ENCODE measurements at places on chromosomes 2 and 18. TPM values are rescaled to one million over a fixed set of nuclear protein-coding genes. Genes with fewer than 3 reads are reported as not detected.

DNA sequence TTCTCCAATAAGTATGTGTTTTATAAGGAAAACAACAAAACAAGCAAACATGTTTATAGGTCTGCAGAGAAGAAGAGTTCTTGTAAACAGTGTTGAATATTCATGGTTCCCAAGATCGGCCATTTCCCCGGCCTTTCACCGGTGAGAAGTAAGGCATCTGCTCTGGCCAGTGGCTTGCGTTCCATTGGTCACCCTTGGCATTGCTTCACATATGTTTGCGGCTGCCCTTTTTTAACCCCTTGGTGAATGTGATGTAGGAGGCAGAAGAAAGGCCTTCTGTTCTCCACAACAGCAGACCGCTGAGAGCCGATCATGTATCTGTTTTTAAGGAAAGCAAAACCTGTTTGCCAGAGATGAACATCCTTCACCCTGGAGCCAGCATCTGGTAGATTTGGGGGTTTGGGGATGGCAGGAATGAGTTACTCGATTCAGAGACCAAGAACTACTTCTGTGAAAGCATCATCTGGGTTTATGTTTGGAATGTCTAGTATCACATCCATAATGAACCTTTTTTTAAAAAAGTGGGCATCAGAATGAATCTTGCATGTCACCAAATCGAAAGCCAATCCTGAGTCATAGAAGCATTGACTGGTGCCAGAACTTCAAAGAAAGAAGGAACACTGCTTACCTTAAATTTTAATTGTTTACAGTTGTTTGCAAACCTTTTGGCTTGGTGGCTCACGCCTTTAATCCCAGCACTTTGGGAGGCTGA is 112.3 kb downstream of the AGAP1 start:
- DNase-seq = peak; percentile 30
- no peaks in the 10 kb centered on the region for H3K27me3 ChIP-seq
- no peak overlapping the region for H3K27ac ChIP-seq

GRCh38 chr2:96649342-96649741 is 6.8 kb downstream of the FER1L5 start:
- no peak for DNase-seq
- H3K27me3 ChIP-seq = no peaks in the 10 kb centered on the region
- H3K27ac ChIP-seq = no peak overlapping the region
- H3K4me3 ChIP-seq = no peak overlapping the region
- no peaks in the 10 kb centered on the region for H3K36me3 ChIP-seq

DNA sequence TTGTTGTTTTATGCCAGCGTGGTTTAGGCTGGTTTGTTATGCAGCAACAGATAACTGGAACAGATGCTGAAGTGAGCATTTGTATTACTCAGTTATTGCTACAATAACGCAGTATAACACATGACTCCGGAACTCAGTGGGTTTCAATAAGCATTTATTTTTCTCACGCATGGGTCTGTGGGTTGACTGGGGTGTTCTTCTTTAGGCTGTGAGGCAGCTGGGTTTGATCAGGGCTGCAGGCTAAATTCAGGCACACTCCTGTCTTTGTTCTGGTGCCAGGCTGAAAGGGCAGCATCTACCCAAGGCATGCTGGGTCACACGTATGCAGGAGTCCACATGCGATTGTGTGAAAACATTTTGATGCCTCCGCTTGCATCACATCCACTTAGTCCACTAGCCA is 3.8 kb upstream of the SLC1A4 start:
- no peaks in the 10 kb centered on the region for H3K36me3 ChIP-seq
- peaks cover 7% of the 10 kb centered on the region for H3K4me1 ChIP-seq
- DNase-seq = no peak
- H3K27me3 ChIP-seq = no peaks in the 10 kb centered on the region

- no peak overlapping the region for H3K4me3 ChIP-seq
- no peaks in the 10 kb centered on the region for H3K36me3 ChIP-seq
- DNase-seq = no peak
- no peak overlapping the region for H3K27ac ChIP-seq
- no peaks in the 10 kb centered on the region for H3K27me3 ChIP-seq
Observed at GRCh38 chr18:42339372-42339771, 384.3 kb downstream of the PIK3C3 start.

DNA sequence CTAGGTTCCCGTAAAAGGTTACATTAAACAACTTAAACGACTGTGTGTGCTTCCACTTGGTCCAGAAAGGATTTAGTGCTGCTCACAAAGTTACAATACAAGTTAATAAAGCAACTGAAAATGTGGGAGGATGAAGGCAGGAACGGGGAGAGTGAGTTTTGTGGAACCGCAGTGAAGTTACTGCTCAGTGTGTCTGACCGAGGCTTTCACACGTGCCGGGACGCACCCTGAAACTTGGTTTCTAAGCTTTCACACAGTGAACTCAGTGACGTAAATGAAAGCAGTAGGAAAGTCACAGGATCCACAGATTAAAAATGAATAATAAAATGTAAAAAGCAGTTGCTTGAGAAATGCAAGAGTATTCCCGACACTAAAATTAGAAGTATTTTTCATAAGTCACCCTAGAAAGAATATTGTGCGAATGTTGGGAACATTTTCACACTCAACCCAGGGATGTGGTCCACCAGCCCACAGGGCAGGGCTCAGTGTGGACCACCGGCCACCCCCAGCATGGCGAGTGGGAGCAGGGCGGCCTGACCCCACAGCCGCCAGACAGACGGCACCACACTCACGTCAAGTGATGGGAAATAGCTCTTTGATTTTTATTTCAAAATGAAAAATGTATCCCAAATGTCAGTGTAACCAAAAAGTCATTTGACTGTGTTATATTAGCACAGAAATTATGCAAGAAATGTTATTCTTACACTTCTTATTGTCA is 32.6 kb upstream of the CHMP1B start:
- no peak overlapping the region for H3K4me3 ChIP-seq
- H3K27me3 ChIP-seq = peaks cover 2% of the 10 kb centered on the region
- no peak for DNase-seq
- no peaks in the 10 kb centered on the region for H3K36me3 ChIP-seq
- H3K27ac ChIP-seq = no peak overlapping the region

GRCh38 chr18:51433881-51434280 is 236.4 kb upstream of the MEX3C start:
- no peak overlapping the region for H3K27ac ChIP-seq
- H3K4me3 ChIP-seq = no peak overlapping the region
- DNase-seq = no peak
- no peaks in the 10 kb centered on the region for H3K27me3 ChIP-seq

DNA sequence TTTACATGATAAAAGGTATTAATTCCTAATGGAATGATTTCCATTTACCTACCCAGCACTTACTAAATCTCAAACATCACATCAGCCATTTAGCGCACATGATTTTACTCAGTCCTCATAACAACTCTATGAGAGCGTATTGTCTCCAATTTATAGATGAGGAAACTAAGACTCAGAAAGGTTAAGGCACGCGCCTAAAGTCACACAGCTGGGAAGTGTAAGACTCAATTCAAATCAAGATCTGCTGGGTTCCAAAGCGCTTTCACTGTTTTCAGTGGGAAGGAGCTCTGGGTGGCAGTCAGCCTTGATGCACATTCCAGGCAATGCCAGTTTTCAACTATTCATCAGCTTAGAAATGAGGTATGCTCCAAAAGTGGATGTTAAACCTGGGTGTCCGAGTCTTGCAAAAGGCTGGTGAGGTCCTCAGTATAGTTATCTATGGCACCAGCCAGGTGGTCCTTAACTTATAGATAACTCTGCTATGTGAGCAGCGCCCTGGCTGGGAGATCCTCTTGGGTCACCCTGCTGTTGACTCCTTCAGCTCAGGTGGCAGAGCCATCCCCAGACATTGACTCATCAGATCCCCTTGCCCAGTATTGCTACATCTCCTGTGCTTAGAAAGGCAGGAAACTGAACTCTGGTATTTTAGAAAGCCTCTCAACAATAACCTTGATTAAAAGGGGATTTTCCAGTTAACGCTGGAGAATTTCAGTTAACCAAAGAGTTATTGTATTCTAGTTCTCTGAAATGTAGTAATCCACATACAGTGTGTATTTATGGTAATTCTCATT is 47.1 kb downstream of the SLC4A1AP start:
- H3K4me1 ChIP-seq = peaks cover 31% of the 10 kb centered on the region
- H3K27ac ChIP-seq = no peak overlapping the region
- no peak for DNase-seq
- H3K36me3 ChIP-seq = no peaks in the 10 kb centered on the region

GRCh38 chr2:213021971-213022899 is 129.2 kb downstream of the IKZF2 start:
- DNase-seq = no peak
- no peak overlapping the region for H3K27ac ChIP-seq
- no peaks in the 10 kb centered on the region for H3K27me3 ChIP-seq
- no peaks in the 10 kb centered on the region for H3K4me1 ChIP-seq
- H3K36me3 ChIP-seq = no peaks in the 10 kb centered on the region
- H3K4me3 ChIP-seq = no peak overlapping the region

- H3K27ac ChIP-seq = no peak overlapping the region
- no peaks in the 10 kb centered on the region for H3K4me1 ChIP-seq
- H3K36me3 ChIP-seq = no peaks in the 10 kb centered on the region
- no peak for DNase-seq
Observed at GRCh38 chr2:100513650-100514049, 43.4 kb downstream of the NMS start.

- no peak overlapping the region for H3K27ac ChIP-seq
- no peaks in the 10 kb centered on the region for H3K36me3 ChIP-seq
- DNase-seq = no peak
- no peaks in the 10 kb centered on the region for H3K4me1 ChIP-seq
- no peaks in the 10 kb centered on the region for H3K27me3 ChIP-seq
Observed at GRCh38 chr2:239574434-239575156, 173.8 kb upstream of the HDAC4 start.

DNA sequence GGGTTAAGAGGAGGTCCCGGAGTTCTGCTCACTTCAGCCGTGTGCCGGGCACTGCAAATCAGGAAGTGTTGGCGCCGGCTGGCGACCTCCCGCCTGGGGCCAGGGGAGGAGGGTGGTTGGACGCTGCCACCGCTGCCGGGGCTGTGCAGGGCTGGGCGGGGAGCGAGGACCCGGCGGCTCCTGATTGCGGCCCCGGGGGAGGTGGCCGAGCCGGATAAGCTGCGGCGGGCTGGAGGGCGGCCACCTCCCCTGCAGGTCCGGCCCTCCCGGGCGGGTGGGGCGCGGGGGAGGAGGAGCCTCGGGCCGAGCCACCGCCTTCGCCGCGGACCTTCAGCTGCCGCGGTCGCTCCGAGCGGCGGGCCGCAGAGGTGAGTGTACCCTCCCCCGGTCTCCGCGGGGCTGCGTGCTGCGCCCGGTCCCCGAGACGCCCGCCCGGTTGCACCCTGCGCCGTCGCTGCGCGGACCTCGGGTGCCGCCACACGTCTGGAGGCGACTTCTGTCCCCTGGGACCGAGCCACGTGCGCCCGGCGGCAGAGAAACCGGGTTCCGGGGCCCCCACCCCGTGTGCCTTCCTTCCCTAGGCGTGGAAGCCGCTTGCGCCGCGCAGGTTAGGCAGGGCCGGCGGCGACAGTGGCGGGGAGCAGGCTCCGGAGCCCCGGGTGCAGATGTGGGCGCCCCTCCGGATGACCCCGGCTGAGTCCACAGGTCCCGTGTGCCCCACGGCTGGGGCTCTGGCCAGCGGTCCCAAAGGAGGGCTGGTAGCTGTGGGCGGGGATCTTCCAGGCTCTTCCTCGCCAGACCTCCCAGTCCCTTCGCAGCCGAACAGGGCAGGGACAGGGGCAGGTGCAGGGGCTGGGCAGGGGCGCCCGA is at the start of gene STEAP3:
TSS of gene STEAP3 (plus strand) at position 314 of the 870 bp plus-strand sequence. CDS start 7,179 bp downstream, outside the sequence.
- no peaks in the 10 kb centered on the region for H3K27me3 ChIP-seq
- H3K36me3 ChIP-seq = no peaks in the 10 kb centered on the region
- peaks cover 41% of the 10 kb centered on the region for H3K4me1 ChIP-seq

DNA sequence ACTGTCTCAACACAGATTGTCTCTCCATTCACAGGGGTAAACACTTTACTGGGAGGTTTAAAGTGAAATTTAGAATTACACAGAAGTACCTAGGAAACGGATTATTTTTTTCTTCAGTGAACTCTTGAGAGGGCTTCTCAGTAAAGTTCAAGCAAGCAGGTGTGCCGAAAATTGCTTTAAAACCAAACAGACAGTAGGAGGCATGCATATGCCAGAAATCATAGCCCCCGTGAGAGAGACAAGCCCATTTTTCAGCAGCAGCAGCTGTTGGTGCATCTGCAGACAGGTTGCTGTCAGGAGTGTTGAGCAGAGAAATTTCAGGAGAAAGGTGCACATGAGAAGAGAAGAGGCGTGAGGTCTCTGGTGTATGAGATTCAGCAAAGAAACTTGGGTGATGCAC is 2115.5 kb upstream of the CELF4 start:
- H3K4me1 ChIP-seq = no peaks in the 10 kb centered on the region
- no peak for DNase-seq
- H3K36me3 ChIP-seq = no peaks in the 10 kb centered on the region
- no peak overlapping the region for H3K4me3 ChIP-seq
- no peaks in the 10 kb centered on the region for H3K27me3 ChIP-seq
- H3K27ac ChIP-seq = no peak overlapping the region

- no peaks in the 10 kb centered on the region for H3K4me1 ChIP-seq
- H3K27ac ChIP-seq = no peak overlapping the region
- no peak overlapping the region for H3K4me3 ChIP-seq
- no peaks in the 10 kb centered on the region for H3K36me3 ChIP-seq
Observed at GRCh38 chr2:163405298-163405697, 330.5 kb downstream of the FIGN start.

GRCh38 chr2:119008108-119008507 is 66.1 kb downstream of the MARCO start:
- no peak overlapping the region for H3K27ac ChIP-seq
- no peak overlapping the region for H3K4me3 ChIP-seq
- peaks cover 7% of the 10 kb centered on the region for H3K4me1 ChIP-seq
- DNase-seq = no peak
- no peaks in the 10 kb centered on the region for H3K27me3 ChIP-seq
- H3K36me3 ChIP-seq = no peaks in the 10 kb centered on the region

DNA sequence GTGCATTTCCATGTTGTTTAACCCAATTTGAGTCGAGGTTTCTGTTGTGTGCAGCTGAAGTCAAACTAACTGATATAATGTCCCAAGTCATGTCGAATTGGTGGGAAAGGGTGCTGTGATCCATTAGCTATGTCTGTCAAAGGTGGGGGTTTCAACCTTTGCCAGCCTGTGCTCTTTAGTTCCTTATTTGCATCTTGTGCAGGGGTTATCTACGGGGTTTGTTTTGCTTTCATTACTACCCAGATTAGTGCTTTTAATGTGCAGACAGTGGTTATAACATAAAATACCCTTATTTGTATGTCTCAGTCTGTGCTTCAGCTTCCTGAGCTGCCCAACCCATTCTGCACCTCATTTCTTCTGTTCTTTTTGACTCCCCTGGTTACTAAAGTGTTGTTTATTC is 271.9 kb upstream of the CXCR4 start:
- no peak for DNase-seq
- no peaks in the 10 kb centered on the region for H3K4me1 ChIP-seq
- no peaks in the 10 kb centered on the region for H3K27me3 ChIP-seq
- H3K36me3 ChIP-seq = no peaks in the 10 kb centered on the region
- no peak overlapping the region for H3K4me3 ChIP-seq
- H3K27ac ChIP-seq = no peak overlapping the region

- H3K4me3 ChIP-seq = no peak overlapping the region
- no peaks in the 10 kb centered on the region for H3K36me3 ChIP-seq
- peak; percentile 66 for DNase-seq
- no peaks in the 10 kb centered on the region for H3K27me3 ChIP-seq
Observed at GRCh38 chr2:20351555-20352229, 1.0 kb upstream of the PUM2 start.

- no peak overlapping the region for H3K4me3 ChIP-seq
- no peaks in the 10 kb centered on the region for H3K27me3 ChIP-seq
- no peak for DNase-seq
- no peak overlapping the region for H3K27ac ChIP-seq
Observed at GRCh38 chr18:69358212-69358895, 42.3 kb upstream of the DOK6 start.

The CXCR4 gene
- 10.6 TPM for total RNA-seq

The APCDD1 gene
- 8.6 TPM for total RNA-seq

The ST6GAL2 gene
- total RNA-seq = not detected

The SEC11C gene
- total RNA-seq = 77.1 TPM

The RAB31 gene
- 4.3 TPM for total RNA-seq

The ANKRD53 gene
- total RNA-seq = 10.2 TPM

The PPP1CB gene
- total RNA-seq = 139 TPM

The MALL gene
- 6.6 TPM for total RNA-seq
